Neural crest cell (in vitro differentiated cells): ENCODE measurements at places on chromosomes 5 and 9. TPM values are rescaled to one million over a fixed set of nuclear protein-coding genes. Genes with fewer than 3 reads are reported as not detected.

The SLC6A7 gene
- not detected in 2 replicates for total RNA-seq

- no peak for DNase-seq
Measured at GRCh38 chr5:132776938-132777208, 166 bp downstream of the SEPTIN8 start.

- no peak for DNase-seq
Measured at GRCh38 chr9:89969156-89969675, 364.4 kb downstream of the GADD45G start.

The MEGF10 gene
- total RNA-seq: 90.2 and 96.1 TPM in 2 replicates

The SVEP1 gene
- total RNA-seq: 1.3 and 1.5 TPM in 2 replicates
